ENCODE measurements at places on chromosomes 2 and 18. TPM values are rescaled to one million over a fixed set of nuclear protein-coding genes. Genes with fewer than 3 reads are reported as not detected.

The MDH1B gene
- 1.0 TPM for total RNA-seq

The PAIP2B gene
- total RNA-seq: 32.9 TPM

The RGPD4 gene
- not detected for total RNA-seq

The ATP6V1B1 gene
- 17.9 TPM for total RNA-seq

The ANKRD30B gene
- 5.9 TPM for total RNA-seq

The HAAO gene
- 30.3 TPM for total RNA-seq

The SP140 gene
- total RNA-seq: 0.52 TPM

DNA sequence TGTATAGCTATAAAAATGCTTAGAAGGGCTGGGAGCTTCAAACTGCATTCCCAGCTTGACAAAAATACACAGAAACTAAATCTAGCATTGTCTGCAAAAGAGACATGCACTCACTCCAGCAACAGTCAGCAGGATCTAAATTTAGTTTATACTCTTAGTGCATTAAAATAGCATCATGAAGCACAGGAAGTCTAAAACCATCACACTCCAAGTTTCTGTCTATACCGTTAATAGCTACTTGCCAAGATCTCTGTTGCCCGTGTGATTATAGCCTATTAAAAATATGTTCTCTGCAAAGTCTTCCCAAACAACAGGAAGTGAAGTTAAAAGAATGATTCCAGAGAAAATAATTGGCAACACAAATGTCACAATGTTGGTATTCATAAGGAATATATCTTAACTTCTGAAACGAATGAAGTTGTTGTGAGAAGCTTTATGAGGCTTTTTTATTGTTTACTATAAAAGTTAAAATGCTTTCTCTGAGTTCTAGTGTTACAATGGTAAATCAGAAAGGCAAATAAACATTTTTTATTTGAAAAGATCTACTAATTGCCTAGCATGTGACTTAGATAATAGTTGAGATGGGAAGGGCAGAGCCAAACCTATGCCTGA is 184.2 kb downstream of the ZNF385B start:
- H3K36me3 ChIP-seq: no peaks in the 10 kb centered on the region
- H3K27ac ChIP-seq: no peak overlapping the region
- no peak overlapping the region for H3K4me3 ChIP-seq
- H3K27me3 ChIP-seq: no peaks in the 10 kb centered on the region

DNA sequence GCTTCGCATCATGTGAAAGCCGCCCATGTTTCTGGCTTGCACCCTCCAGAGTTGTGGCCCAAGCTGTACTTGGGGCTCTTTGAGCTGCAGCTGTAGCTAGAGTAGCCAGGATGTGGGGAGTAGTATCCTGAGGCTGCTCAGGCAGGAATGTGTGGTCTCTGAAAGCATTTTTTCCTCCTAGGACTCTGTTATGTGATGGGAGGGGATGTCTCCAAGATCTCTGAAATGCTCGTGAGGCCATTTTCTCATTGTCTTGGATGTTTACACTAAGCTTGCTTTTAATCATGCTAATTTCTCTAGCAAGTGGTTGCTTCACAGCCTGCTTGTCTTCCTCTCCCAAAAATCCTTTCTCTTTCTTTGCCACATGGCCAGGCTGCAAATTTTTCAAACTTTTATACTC is 687.6 kb downstream of the DCDC2C start:
- no peak for DNase-seq
- H3K27me3 ChIP-seq: no peaks in the 10 kb centered on the region
- no peaks in the 10 kb centered on the region for H3K36me3 ChIP-seq
- H3K4me3 ChIP-seq: no peak overlapping the region
- no peak overlapping the region for H3K27ac ChIP-seq

- H3K4me1 ChIP-seq: no peaks in the 10 kb centered on the region
- H3K27ac ChIP-seq: no peak overlapping the region
- H3K27me3 ChIP-seq: no peaks in the 10 kb centered on the region
- DNase-seq: no peak
- no peaks in the 10 kb centered on the region for H3K36me3 ChIP-seq
These were observed 660.7 kb upstream of the CNTNAP5 start for GRCh38 chr2:123364243-123364896.

DNA sequence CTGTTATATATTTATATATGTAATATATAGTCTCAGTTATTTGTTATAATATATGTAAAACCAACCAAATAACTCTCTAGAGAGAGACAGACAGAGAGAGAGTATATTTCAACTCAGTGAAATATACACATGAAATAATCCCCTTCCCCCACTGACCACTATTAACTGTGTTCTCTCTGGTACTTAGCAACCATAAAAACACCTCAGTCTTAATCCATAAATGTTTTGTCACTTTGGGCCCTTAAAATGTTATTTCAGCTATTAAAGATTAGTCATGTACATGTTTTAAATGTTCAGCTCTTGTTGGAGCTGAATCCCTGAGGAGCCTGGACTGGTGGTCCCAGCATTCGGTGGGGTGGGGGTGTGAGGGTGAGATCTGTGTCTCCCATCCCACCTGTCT is 122.2 kb upstream of the MAP3K20 start:
- H3K4me3 ChIP-seq: no peak overlapping the region
- no peak for DNase-seq
- no peaks in the 10 kb centered on the region for H3K4me1 ChIP-seq
- H3K27ac ChIP-seq: no peak overlapping the region

DNA sequence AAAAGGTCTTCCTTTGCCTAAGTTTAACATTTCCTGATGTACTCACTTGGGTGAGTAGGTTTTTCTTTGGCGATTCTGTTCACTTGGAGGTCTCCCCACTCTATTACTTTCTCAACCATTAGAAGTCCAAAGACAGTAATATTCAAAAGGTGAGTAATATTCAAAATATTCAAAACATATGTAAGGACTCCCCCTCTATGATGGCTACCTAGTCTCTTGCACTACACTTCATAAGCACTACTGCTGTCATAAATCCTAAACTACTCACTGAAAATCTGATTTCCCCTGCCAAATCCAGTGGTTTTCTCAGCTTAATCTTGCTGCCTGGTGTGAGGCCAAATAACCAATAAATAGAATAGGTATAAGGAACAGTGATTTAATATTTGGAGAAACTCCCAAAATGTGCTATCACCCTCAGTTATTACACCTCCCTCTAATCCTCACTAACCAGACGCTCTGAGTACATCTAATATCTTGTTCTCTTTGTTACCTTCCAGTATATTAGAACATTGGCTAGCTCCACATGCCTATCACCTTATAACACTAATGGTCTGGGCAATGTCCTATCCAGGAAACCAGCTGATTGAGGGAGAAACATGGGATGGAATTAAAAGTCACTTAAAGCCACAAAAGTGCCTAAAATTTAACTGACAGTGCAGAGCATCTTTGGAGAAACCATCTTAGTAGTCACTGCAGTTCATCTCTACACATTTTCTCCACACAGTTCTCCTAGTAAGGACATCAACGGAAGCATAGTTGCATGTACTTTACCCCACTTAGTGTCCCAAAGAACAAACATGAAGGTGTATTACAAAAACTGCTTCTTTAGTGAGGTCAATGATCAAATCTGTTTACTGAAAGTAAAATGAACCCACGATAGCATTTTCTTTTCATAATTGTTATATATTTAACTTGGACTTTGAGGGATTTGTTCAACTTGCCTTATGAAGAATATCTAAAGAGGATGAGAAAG is 54.8 kb downstream of the MBD2 start:
- H3K4me1 ChIP-seq: no peaks in the 10 kb centered on the region
- H3K4me3 ChIP-seq: no peak overlapping the region
- H3K27me3 ChIP-seq: no peaks in the 10 kb centered on the region
- no peak overlapping the region for H3K27ac ChIP-seq
- no peak for DNase-seq
- no peaks in the 10 kb centered on the region for H3K36me3 ChIP-seq

GRCh38 chr2:27704342-27704876 is 40.7 kb downstream of the SLC4A1AP start:
- peaks cover 47% of the 10 kb centered on the region for H3K4me1 ChIP-seq
- no peak overlapping the region for H3K27ac ChIP-seq
- H3K36me3 ChIP-seq: no peaks in the 10 kb centered on the region
- H3K4me3 ChIP-seq: no peak overlapping the region

- no peak overlapping the region for H3K27ac ChIP-seq
- no peaks in the 10 kb centered on the region for H3K4me1 ChIP-seq
- no peak overlapping the region for H3K4me3 ChIP-seq
- H3K36me3 ChIP-seq: no peaks in the 10 kb centered on the region
These were observed 903.3 kb upstream of the KLHL29 start for GRCh38 chr2:22481486-22482259.

DNA sequence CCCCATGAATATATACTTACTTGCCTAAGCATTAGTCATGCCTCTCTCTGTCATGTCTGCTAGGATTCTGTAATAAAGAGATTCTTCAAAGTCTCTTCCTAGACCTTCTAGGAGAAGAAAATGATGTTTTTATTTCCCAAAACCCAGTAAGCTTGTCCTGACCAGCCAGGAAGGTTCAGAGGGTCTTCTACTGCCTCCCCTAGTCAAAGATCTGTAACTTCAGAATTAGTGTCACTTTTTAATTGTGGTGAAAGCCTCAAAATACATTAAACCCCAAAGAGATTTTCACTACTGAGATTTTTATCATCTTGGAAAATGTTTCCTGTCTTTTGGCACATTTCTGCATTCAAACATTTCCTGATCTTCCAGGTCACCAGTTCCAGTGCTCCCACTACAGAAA is 232.9 kb upstream of the STK17B start:
- peaks cover 5% of the 10 kb centered on the region for H3K4me1 ChIP-seq
- DNase-seq: no peak
- H3K4me3 ChIP-seq: no peak overlapping the region
- no peaks in the 10 kb centered on the region for H3K27me3 ChIP-seq

- H3K27ac ChIP-seq: no peak overlapping the region
- H3K36me3 ChIP-seq: no peaks in the 10 kb centered on the region
- H3K27me3 ChIP-seq: no peaks in the 10 kb centered on the region
- no peaks in the 10 kb centered on the region for H3K4me1 ChIP-seq
- H3K4me3 ChIP-seq: no peak overlapping the region
These were observed 13.9 kb downstream of the IL37 start for GRCh38 chr2:112924821-112925220.

DNA sequence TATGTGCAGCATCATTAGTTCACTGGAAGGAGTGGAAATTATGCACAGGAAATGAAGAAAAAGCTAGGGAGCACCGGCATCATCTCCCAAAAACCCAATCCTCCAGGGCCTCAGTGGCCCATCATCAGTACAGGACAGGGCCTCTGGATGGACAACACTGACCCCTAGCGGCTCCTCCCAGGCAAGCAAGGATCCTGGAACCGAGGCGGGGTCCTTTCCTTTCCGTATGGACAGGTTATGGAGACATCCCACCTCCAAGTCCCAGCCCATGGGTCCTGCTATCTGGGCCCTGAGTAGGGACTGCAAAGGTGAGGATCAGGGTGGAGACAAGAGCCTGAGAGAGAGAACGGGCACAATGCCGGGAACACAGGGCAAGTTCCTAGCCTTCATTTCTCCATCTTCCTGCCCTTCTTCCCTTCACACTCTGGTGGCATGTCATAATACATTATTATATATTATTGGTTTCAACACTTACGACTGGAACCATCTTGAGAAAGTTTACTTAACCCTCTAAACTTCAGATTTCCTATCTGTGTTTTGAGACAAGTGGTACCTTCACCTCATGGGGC is 68.2 kb downstream of the ZNF516 start:
- H3K4me3 ChIP-seq: no peak overlapping the region
- H3K27ac ChIP-seq: no peak overlapping the region

- no peaks in the 10 kb centered on the region for H3K36me3 ChIP-seq
- no peaks in the 10 kb centered on the region for H3K27me3 ChIP-seq
- DNase-seq: no peak
- no peaks in the 10 kb centered on the region for H3K4me1 ChIP-seq
- H3K4me3 ChIP-seq: no peak overlapping the region
These were observed 217.9 kb upstream of the ITGA4 start for GRCh38 chr2:181239201-181239799.

DNA sequence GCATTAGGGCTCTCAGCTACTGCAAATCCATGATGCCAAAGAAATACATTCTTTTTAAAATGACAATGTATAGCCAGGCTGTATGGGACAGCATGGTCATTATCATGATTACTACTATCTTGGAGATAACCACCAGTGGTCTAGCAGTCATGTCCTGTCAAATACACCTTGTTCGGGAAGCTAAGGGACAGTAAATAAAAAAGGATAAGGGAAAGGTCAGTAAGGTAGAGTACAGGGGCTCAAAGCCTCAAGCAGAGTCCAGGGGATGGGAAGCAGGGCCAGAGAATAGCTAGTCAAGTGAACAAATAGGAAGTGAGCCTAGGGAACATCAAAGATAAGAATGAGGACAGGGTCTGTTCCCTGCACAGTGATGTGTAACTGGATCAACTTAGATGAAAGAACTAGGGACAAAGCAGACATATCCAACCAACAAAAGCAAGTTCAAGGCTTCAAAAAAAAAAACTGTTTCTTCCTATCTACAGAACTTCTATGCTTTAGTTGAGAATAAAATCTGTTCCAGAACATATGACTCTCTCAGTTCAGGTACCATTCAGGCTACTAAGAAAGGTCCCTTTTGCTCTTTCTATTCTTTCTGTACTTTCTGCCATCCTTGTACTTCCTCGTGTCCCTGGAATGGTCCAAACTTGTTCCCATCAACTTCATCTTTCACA is 62.9 kb upstream of the EHBP1 start:
- DNase-seq: no peak
- no peak overlapping the region for H3K27ac ChIP-seq
- no peaks in the 10 kb centered on the region for H3K4me1 ChIP-seq
- no peaks in the 10 kb centered on the region for H3K27me3 ChIP-seq

GRCh38 chr2:200786423-200786822 is 25.3 kb upstream of the BZW1 start:
- H3K4me3 ChIP-seq: no peak overlapping the region
- no peak overlapping the region for H3K27ac ChIP-seq
- no peaks in the 10 kb centered on the region for H3K27me3 ChIP-seq
- DNase-seq: no peak
- no peaks in the 10 kb centered on the region for H3K36me3 ChIP-seq
- H3K4me1 ChIP-seq: peaks cover 2% of the 10 kb centered on the region

- no peaks in the 10 kb centered on the region for H3K27me3 ChIP-seq
- H3K36me3 ChIP-seq: no peaks in the 10 kb centered on the region
- no peak for DNase-seq
- no peak overlapping the region for H3K27ac ChIP-seq
- H3K4me3 ChIP-seq: no peak overlapping the region
These were observed 39.8 kb upstream of the KCNF1 start for GRCh38 chr2:10871978-10872377.

DNA sequence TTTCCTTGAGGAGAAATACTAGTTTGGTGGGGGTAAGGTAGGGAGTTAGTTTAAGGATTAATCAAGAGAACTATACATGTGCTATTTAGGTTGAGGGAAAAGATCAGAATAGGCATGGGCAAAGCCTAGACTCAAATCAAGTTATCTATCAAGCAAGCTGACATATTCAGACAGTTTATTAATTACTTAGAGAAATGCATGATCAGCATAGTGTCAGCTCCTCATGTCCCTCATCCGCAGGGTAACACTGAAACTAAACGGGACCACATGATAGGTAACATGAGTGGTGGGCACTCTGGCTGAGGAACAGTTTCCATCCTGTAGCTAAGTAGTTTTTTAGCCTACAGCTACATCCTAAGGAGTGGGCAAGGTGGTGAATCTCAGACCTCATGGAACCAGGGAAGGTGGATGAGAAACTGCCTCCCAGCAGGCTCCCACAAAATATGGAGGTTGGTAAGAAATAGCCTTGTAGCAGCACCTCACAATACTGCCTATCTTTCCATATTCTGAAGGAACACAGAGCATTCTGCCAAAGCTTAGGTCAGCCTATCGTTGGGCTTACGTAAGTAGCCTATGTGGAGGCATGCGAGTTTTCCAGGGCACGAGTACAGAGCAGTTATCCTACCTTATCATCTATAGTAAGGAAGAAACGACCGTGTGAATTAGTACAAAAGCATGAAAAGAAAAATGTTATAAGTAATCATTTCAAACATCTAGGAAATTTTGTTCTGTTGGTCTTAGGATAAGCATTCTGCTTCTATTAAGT is 18.4 kb downstream of the ZC3H6 start:
- no peaks in the 10 kb centered on the region for H3K36me3 ChIP-seq
- H3K27ac ChIP-seq: no peak overlapping the region
- no peak for DNase-seq
- H3K4me1 ChIP-seq: no peaks in the 10 kb centered on the region
- no peak overlapping the region for H3K4me3 ChIP-seq
